ENCODE measurements at places on chromosomes 12 and 14. TPM values are rescaled to one million over a fixed set of nuclear protein-coding genes. Genes with fewer than 3 reads are reported as not detected.

OTOGL gene
- polyA plus RNA-seq, result 0.80 TPM

PPP1R1A gene
- polyA plus RNA-seq, result 217 TPM

DAO gene
- 50.4 TPM for polyA plus RNA-seq

AKAP3 gene
- 2.3 TPM for polyA plus RNA-seq

MEG3 gene
- polyA plus RNA-seq, result 29.6 TPM

RHOJ gene
- 4.0 TPM for polyA plus RNA-seq

MMP17 gene
- 0.82 TPM for polyA plus RNA-seq

GRCh38 chr14:102694530-102695166, 82.6 kb upstream of the TRAF3 start:
- peak; percentile 63 for DNase-seq

DNA sequence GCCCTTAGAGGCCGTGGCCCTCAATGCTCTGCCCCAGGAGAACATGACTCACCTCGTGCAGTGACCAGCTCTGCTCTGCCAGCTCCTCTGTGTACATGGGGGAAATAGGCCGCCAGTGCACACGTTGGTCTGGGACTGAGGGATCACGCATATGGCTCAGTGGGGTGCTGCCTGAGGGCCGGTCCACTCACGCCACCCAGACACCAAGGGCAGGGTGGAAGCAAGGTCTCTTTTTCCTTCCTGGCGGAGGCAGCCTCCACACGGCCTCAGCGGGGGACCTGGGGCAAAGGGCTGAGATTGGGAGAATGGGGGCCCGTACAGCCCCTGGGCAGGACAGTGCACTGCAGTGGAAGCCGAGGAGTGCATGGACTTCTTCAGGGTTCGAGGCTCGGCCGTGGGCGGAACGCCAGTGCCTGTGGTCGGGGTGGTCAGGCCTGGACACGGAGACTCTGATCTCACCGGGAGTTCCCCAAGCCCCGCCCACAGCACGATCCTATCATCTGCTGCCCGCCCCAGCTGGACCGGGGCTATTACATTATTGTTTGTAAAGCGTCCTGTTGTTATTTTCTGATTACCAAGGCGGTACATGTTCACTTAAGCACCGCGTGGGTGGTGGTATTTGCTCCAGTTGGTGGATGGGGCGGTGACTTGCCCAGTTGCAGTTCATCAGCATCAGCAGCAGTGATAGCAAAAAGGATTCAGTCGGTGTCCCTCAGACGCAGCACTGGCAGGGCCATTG, 38.8 kb upstream of the TDRD9 start:
- DNase-seq, result no peak

DNA sequence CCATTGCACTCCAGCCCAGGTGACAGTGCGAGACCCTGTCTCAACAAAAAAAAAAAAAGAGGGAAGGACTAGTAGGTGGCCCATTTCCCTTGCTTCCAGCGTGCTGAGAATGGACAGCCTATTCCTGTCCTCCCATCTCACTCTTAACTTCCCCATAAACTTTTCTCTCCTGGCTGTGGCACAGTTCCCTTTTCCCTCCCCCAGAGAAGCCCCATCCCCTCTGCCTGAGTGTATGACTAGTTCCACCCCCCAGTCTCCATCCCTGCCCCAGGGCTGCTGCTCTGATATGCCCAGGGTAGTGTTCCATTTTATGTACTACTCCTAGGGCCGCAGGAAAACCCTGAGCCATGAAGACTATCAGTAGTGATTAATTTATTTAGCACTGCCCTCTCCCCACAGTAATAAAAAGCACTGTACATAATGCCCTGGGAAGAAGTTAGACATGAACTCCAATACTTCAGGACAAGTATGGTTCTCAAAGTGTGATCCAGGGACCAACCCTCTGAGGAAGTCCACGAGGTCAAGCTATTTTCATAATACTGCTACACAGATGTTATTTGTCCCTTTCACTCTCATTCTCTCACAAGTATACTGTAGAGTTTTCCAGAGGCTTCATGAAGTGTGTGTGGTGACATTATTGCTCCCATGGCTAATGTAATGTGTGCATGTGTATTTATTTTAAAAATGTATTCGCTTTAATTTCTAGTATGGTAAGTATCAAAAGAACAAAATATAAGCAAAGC, 11.5 kb upstream of the CHD4 start:
- no peak for DNase-seq

DNA sequence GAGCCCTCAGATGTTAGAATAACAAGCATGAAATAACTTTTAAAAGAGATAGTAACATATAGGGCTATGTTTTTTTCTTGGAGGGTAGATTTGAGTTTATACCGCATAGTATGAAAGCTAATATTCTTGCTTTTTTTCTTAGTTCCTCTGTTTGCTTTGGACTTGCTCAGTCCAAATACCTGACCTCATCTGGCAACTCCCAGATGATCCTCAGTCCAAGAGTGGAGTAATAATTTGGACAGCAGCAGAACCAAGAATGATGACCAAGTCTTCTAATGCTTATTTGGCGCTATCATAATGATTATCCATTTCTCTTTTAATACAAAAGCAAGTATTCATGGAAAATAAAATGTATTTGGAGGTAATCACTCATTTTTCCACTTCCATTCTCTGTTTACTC, 45.6 kb downstream of the GUCY2C start:
- DNase-seq, result no peak

- no peak for DNase-seq
These were observed 209.7 kb upstream of the EGLN3 start for GRCh38 chr14:34160619-34161018.

GRCh38 chr12:8852119-8852518, 29.7 kb downstream of the A2ML1 start:
- DNase-seq, result no peak

- DNase-seq, result no peak
These were observed 1133.0 kb downstream of the VRK1 start for GRCh38 chr14:97930166-97930565.

DNA sequence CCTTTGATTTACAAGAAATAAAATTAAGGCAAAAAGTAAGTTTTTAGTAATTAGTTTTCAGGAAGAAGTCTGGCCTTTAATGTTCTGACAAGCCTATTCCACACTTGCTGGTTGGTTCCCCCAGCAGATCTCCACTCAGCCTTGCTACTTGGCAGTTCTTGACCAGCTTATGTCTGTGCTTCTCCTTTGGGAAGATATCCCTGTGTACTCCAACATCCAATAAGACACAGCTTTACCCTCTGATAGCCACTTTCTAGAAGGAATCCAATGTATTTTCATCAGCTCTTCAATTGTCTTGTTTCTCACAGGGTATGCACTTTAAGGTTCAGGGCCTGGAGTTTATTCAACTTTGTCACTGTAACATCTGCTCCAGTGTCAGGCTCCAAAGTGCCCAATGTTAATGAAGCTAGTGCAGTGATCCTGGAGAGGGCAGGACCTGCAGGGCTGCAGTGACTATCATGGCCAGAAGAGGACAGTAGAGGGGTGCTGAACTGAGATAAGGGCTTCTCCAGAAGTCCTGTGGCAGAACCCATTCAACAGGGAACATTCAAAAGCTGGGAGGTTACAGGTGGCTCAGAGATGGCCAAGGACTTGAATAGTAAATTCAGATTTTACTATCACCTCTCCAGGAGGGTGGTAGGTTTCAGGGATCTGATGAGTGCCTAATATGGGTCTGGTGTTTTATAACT, 22.9 kb downstream of the JKAMP start:
- peak; percentile 69 for DNase-seq

GRCh38 chr12:110281549-110282299, 677 bp downstream of the ATP2A2 start:
- DNase-seq, result peak; percentile 63

Data from kidney (tissue), 22 donors.